Fibroblast of upper back skin (primary cell): ENCODE measurements at places on chromosomes 1 and 21.

GRCh38 chr1:28428990-28429520, 59.5 kb downstream of the PHACTR4 start:
- peak; percentile 19 for DNase-seq

- no peak for DNase-seq
Observed at GRCh38 chr1:177794376-177794991, 175.4 kb downstream of the SEC16B start.

DNA sequence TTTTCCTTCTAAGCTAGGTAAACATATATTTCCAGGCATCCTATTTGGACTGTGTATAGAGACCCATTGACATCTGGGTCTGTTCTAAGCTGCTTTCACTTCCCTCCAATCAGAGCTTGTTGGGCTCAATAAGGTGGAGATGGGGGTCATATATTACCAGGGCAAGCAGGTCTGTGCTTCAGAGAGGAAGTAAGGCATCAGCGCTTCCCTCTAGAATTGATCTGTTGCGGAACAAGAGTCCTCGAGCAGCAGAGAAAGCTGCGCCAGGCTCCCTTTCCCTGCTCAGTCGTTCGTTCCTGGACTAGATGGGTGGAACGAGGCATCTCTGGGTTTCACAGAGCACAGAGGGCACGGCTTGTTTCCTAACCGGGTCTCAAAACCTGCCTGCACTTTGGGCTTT, 63.5 kb downstream of the DISC1 start:
- no peak for DNase-seq

- DNase-seq = no peak
Observed at GRCh38 chr1:247500865-247501264, 35.4 kb downstream of the OR2C3 start.

- DNase-seq = peak; percentile 4
Observed at GRCh38 chr1:176032040-176032645, 174.9 kb downstream of the COP1 start.

DNA sequence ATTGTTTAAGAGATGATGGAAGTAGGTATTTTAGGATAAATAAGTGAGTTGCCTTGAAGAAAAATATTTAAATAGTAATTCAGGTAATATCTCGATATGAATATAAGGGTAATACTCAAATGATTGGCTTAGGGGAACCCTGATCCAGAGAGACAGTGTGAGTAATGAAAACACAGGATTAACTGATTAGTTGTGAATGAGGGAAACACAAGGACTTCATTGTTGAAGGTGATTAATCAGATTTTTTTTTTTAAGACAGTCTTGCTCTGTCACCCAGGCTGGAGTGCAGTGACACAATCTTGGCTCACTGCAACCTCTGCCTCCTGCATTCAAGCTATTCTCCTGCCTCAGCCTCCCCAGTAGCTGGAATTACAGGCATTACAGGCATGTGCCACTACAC, 12.7 kb downstream of the SLC25A33 start:
- no peak for DNase-seq

GRCh38 chr1:192453360-192453992, 122.1 kb upstream of the RGS1 start:
- DNase-seq = peak; percentile 31

DNA sequence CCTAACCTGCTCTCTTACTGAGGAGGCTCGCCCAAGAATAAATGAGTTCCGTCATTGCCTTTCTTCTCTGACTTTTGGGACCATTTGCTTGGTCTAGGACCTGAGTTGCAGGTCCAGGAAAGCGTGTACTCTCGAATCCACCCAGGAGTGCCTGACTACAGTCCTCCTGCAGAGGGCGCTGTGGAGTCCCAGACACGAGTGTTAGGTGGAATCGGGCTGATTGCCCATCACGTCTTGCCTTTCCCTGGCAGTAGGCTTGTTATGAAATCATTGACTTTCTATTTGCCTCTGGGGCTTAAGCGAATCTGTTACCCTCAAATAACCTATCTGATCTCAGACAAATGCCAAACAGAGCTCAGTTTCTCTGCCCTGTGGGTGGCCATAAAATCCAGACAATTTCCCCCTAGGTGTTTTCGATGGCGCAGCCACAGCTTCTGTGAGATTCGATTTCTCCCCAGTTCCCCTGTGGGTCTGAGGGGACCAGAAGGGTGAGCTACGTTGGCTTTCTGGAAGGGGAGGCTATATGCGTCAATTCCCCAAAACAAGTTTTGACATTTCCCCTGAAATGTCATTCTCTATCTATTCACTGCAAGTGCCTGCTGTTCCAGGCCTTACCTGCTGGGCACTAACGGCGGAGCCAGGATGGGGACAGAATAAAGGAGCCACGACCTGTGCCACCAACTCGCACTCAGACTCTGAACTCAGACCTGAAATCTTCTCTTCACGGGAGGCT, at the start of gene IL20:
Gene IL20, plus strand, starts transcription at position 685 of the 733 bp plus-strand sequence. CDS start 230 bp downstream, outside the sequence.
- peak; percentile 84 for DNase-seq

GRCh38 chr1:59015708-59016107, 231.9 kb upstream of the JUN start:
- DNase-seq = peak; percentile 85

- DNase-seq = no peak
Observed at GRCh38 chr1:201783058-201783457, 45.9 kb upstream of the IPO9 start.

DNA sequence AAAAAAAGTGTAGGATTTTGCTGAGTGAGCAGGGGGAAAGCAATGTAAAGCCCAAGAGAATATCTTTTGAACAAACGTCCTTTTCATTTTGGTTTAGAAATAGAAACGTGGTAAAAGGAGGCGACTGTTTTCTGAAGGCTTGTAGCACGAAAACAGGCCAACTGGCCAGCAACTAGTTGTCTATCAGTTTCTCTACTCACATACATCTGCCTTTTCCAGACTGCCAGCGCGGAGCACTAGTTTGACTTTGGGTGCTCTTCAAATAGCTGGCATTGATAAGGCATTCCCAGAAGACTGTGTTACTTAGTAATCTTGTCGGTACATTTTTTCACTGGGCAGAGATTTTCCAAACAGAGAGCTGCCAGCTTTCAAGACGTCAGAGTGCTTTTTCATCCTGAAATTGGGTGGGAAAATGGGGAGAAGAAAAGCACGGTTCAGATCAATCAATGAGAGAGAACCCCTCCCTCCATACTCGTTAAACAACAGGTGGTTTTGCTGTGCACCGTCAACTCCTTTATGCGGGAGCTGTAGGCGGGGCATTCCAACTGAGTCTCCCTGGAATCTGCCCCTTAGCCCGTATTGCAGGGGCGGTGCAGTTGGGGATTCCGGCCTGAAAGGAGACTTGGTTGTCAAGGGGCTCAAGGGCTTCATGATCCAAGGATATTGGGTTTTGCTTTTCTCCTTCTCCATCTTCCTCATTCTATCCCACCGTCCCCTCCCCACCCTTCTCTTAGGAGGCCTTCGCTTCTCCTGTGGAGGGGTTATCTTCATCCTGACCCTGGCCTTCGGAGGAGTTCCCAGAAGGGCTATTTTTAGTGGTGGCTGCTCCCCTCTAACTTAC, 884 bp upstream of the LRRC8C start:
- DNase-seq = no peak

DNA sequence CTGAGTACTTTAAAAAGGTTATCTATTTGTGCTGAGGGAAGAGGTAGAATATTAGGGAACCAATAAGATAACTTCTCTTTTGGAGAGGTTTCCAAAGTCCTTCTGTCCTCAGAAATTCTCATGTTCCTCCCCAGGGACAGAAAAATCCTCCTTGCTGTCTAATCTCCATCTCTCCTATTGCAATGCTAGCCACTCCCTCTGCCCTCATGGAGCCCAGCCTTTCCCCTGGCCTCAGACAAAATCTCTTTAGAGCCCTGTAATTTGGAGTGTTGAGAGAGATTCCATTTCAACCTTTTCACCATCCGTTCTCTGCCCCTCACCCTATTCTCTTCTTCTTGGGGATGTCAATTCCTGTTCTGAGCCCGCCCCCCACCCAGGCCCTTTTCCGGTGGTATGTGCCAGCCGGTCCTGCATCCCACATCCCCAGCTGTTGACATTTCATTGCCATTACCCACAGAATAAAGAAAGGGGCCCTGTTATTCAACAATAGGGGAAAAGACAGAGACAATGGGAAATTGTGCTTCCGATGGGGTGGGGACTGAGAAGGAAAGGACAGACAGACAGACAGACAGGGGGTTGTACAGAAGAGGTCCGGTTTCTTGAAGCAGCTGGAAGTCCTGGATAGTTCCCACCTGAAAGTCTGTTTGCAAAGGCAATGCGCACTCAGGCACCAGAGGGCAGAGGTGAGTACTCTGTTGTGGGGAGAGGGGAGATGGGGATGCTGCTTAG, at the start of gene HAPLN2:
Gene HAPLN2, plus strand, starts transcription at position 563 of the 729 bp plus-strand sequence. CDS start 4,076 bp downstream, outside the sequence.
- no peak for DNase-seq

- peak; percentile 13 for DNase-seq
Observed at GRCh38 chr1:16046842-16047241, 3.3 kb downstream of the CLCNKB start.

DNA sequence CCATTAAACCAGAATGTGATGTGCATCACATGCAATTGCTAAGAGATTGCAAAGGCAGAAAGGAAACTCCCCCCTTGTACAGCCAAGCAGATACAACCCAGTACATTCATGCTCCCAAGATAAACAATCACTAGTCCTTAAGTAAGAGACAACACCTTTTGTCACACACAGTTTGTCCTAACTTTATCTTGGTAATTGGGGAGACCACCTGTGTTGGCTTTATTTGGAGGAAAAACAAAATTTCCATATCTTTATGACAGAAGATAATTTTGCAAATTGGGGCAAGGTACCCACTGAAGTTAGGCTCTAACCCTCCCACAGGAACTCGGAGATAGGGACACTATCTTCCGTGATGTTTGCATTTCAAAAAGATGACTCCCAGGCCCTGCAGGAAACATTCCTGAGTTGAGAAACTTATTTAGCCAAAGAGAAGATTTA, 175.0 kb upstream of the TNR start:
- no peak for DNase-seq

- DNase-seq = no peak
Observed at GRCh38 chr1:232413674-232414073, 216.3 kb downstream of the SIPA1L2 start.

- peak; percentile 73 for DNase-seq
Observed at GRCh38 chr1:103160281-103160680, 52.0 kb upstream of the COL11A1 start.

- peak; percentile 60 for DNase-seq
Observed at GRCh38 chr21:14900058-14900457, 164.7 kb downstream of the NRIP1 start.

DNA sequence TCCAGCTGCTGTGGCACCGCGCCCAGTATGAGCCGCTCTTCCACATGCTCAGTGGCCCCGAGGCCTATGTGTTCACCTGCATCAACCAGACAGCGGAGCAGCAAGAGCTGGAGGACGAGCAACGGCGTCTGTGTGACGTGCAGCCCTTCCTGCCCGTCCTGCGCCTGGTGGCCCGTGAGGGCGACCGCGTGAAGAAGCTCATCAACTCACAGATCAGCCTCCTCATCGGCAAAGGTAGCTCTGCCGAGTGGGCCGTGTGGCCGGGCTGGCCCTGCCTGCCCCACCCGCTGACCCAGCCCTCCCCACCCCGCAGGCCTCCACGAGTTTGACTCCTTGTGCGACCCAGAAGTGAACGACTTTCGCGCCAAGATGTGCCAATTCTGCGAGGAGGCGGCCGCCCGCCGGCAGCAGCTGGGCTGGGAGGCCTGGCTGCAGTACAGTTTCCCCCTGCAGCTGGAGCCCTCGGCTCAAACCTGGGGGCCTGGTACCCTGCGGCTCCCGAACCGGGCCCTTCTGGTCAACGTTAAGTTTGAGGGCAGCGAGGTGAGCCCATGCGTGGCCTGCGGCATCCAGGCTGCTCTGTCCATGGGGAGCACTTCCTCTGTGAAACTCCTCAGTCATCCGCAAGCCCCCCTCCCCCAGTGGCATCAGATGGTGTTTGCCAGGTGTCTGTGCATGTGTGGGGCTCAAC, 64.2 kb downstream of the PIK3CD start:
- DNase-seq = no peak

DNA sequence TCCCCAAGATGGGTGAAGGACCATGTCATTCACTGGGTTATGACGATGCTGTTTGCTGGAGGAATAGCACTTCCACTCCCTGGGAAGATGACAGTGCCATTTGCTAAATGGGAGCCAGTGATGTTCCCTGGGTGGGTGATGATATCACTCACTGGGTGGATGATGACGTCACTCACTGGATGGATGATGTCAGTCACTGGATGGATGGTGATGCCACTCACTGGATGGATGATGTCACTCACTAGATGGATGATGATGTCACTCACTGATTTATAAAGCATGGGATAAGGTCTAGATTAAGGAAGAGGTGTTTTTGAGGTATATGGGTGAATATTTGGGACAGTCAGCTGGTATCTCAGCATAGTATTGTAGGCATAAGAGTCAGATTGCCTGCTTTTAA, 457.2 kb downstream of the AJAP1 start:
- DNase-seq = no peak

GRCh38 chr1:232196042-232196441, 433.9 kb downstream of the SIPA1L2 start:
- DNase-seq = no peak

DNA sequence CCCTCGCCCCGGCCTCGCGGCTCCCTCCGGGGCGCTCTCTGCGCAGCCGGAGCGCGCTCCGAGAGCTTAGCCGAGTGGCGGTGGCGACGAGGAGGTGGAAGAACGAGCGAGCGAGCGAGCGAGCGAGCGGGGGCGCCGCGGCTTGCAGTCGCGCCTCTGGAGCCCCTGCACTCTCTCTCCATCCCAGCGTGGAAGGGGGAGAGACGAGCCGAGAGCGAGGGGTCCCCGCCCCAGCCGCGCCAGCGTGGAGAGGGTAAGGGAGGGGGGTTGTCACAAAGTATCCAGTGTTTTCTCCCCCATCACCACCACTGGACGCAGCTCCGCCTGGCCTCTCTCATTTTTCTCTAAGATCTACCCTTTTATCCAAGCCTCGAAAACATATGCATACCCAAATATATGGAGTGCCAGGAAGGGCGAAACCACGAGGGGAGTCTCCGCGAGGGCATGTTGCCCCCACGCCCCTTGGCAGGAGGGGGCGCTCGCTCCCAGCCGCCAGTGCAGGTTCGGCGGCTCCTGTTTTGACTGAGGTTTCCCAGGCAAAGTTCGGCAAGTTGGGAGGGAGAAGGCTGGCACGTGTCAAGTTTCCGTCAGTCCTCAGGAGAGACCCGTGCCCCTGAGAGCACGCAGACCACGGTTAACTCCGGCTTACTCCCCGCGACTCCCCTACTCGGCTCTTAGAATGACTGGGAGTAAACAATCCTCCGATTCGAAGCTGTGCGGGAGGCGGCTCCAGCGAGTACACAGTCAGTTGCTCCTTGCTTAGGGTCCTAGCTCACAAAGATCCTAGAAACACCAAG, 569 bp upstream of the DAB1 start:
- DNase-seq = peak; percentile 33

GRCh38 chr1:89844860-89845259, 24.0 kb downstream of the LRRC8D start:
- no peak for DNase-seq

DNA sequence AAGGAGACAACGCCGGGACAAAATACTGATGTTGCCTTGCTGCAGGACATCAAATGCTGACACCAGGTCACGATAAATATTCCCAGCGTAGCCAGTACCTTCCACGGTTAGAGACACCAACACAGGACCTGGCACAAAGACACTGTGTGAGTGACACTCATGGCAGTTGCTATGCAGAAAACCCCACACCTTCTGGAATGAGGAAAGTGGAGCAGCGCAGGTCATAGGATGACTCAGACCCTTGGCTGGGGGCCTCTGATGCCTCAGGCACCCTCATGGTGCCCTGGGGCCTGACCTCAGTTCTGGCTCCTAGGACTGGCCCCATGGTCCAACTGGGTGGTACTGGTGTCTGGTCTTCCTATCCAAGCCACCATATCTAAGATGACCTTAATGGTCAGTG, 7.0 kb downstream of the DCST2 start:
- DNase-seq = no peak
